Stimulated activated CD8-positive, alpha-beta memory T cell treated with anti-CD3 and anti-CD28 coated beads, Interleukin-7, amount 100 ng/mL, for 1 hour (primary cell): ENCODE measurements at places on chromosomes 2 and 18.

GRCh38 chr18:1732143-1732542 lies 827.5 kb downstream of the ADCYAP1 start:
- no peak for DNase-seq

DNA sequence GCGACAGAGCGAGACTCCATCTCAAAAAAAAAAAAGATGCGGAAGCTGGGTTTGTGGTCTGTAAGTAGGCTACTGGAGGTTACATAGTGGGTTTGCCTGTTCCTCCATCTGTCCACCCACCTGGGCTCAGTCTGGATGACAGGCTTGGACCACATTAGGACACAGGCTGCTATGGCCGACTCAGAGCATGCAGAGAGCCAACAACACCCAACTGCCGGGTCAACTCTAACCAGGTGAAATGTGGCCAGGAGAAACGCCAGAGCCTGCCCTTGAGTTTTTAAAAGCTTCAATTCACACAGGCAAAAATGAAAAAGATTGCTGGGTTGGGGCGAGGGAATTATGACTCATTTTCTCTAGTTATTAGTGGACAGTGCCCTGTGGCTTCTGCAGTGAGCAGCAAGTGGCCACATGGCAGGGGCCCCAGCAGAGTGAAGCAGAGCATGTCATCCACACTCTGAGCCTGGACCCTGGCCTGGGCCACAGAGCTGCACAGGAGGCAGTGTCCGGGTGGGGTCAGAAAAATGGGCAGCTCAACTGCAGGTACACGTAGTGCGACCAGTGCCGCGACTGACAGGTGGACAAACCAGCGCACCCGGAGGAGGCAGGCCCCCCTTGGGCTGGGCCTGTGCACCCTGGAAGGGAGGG lies 67.4 kb downstream of the BIN1 start:
- DNase-seq, result no peak

- DNase-seq, result no peak
Measured at GRCh38 chr2:136167721-136168475, 49.9 kb upstream of the CXCR4 start.

- DNase-seq, result no peak
Measured at GRCh38 chr2:223606946-223607345, 4.8 kb upstream of the SCG2 start.

GRCh38 chr18:35778850-35779627 lies 193.4 kb upstream of the RMP24 start:
- no peak for DNase-seq
